ENCODE measurements at places on chromosomes 6 and 20.
A peak's percentile ranks its signal among the peaks of the same experiment; 100 is the strongest.

DNA sequence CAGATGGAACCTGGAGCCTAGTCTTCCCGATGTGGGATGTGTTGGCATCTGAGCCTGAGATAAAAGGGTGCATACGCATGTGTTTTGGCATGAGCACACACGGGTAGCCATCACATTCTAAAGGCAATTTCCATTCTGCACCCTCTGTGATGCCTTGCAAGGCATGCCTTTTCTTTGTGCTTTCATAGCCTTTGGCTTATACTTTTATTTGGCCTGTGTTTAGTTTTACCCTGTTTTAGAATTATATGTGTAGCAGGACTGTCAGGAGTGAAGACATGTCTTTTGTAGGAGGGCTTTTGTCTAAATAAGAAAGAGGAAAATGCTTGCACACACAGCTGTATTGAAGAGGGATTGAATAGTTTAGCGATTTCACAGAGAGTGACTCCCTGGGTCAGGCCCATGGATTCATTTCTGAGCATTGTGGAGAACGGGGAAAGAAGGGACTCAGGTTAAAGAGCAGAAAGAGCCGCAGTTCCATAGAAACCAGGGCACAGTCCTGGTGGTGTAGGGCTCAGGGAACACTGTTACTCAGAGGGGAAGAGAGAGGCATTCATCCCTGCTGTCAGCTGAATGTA, 530.2 kb downstream of the DHX35 start:
- no peak for DNase-seq

DNA sequence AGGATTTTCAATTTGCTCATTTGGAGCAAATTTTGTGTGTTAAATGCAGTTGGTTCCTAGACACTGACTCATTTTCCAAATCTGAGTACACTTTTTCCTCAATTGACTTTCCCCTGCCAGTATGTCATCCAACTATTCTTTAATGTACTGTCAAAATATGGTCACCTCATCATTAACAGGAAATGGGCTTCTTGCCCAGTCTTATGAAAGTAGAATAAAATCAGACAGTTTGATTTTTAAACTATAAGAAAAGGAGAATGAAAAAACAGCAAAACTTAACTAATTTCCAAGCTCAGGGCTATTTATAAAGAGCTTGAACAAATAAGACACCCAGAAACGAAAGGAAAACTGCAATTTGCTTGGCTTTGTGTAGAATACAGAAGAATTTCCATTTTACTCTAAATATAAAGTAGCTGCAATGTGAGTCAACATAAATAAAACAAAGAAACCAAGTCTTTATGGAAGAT, 43.7 kb upstream of the RAB23 start:
- peak; percentile 78 for DNase-seq

- DNase-seq = no peak
These were observed 33.2 kb downstream of the CDH22 start for GRCh38 chr20:46275091-46275490.

- DNase-seq = peak; percentile 80
These were observed 22.6 kb upstream of the RIN2 start for GRCh38 chr20:19735446-19735845.

DNA sequence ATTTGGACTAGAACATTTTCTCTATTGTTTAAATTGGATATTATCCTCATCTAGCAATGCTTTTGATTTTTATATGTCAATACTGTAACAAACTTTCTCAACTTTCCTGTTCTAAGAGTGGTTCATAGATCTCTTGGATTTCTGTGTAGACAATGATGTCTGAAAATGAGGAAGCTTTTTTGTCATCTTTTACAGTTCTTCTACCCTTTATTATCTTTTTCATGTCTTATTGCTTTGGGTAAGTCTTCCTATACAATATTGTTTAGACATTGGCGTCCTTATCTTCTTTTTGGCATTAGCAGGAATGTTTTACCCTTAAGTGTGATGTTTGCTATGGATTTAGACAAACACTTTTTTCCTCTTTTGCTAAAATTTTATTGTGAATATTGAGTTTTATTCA, 91.5 kb upstream of the MTHFD1L start:
- DNase-seq = no peak

DNA sequence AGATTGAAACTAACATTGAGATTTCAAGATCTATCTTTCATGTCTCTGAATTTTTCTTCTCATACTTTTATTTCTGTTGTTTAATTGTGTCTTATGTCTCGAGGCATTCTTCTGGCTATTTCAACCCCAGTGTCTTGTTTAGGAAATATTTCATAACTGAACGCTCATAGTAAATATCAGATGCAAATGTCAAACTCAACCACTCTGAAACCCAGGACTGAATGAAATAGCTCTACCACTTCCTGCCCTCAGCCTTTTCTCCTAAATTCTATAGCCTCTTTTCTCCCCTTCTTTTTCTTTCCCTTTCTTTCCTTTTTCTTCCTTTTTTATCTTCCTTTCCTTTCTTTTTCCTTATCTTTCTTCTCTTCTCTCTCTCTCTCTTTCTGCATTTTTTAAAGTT, 7.7 kb downstream of the ISM1 start:
- no peak for DNase-seq

Measured in fibroblast of skin of right quadriceps (primary cell).